ENCODE measurements at places on chromosomes 7 and 10. TPM values are rescaled to one million over a fixed set of nuclear protein-coding genes. Genes with fewer than 3 reads are reported as not detected.

DNA sequence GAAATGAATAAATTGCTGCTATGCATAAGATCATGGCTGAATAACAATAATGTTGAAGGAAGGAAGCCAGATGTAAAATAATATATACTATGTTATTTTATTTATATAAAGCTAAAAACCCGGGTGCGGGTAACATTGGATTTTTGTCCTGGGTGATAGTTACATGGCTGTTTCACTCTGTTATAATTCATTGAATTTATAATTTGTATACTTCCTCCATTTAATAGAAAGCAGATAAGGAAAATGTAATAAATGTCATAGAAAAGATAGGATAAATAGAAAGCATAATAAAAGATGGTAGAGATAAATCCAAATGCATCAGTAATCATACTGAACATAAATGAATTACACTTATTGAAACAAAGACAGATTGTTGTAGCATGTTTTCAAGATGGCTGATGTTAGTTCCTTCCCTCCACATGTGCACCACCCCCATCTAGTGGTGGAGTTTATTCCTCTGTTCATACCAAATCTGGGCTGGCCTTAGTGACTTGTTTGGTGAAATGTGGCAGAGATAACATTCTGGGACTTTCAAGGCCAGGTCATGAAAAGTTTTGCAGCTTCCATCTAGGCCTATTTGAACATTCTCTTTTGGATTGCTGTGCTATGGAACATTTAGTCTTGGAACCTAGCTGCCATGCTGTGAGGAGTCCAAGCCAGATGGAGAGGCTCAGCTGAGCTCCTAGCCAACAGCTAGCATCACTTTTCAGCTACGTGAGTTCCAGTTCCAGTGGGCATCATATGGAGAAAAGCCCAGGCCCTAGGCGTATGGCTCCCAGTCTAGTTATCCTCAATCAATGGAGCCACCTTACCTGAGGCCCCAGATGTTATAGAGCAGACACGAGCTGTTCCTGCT, 46.9 kb downstream of the AHCYL2 start:
- no peak for DNase-seq

The MCM10 gene
- 0.45 TPM for total RNA-seq

GRCh38 chr10:27618906-27619305, 114.8 kb downstream of the RAB18 start:
- DNase-seq, result no peak

The CRYGN gene
- 3.9 TPM for total RNA-seq

DNA sequence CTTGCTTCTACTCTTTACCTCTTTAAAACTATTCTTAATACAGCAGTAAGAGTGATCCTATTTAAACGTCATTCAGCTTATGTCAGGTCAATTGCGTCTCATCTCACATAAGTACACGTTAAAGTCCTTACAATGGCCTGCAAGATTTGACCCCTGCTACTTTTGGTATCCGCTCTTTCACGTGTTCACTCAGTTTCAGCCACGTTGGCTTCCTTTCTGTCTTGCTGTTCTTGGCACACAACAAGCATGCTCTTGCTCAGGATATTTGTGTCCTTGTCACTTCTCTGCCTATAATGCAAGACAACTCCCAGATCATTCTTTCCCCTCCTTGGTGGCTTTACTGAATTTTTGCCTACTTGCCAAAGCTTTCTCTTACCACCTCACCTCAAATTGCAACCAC, 296.8 kb downstream of the PCLO start:
- no peak for DNase-seq

DNA sequence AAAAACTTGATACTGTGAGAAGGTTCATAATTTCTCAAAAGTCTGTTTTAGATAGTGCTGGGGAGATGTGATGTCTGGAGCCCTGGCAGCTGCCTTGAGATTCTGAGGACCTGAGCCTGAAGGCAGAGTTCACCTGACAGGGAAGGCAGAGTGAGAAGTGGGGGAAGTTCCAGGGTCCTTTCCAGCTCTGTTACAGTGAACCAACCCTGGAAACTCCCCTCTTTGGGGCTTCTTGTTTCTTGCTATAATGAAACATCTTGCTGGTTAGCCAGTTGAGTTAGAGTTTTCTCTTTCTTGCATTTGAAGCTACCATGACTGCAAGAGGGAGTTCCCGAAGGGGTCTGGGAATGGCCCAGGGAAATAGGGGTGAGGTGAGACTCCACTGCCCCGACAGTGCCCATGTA, 158.9 kb upstream of the TNRC18 start:
- no peak for DNase-seq

- DNase-seq, result no peak
These were observed 304.1 kb upstream of the ZNF32 start for GRCh38 chr10:43952760-43953159.

GRCh38 chr10:48282829-48283228, 8.3 kb upstream of the FRMPD2 start:
- no peak for DNase-seq

DNA sequence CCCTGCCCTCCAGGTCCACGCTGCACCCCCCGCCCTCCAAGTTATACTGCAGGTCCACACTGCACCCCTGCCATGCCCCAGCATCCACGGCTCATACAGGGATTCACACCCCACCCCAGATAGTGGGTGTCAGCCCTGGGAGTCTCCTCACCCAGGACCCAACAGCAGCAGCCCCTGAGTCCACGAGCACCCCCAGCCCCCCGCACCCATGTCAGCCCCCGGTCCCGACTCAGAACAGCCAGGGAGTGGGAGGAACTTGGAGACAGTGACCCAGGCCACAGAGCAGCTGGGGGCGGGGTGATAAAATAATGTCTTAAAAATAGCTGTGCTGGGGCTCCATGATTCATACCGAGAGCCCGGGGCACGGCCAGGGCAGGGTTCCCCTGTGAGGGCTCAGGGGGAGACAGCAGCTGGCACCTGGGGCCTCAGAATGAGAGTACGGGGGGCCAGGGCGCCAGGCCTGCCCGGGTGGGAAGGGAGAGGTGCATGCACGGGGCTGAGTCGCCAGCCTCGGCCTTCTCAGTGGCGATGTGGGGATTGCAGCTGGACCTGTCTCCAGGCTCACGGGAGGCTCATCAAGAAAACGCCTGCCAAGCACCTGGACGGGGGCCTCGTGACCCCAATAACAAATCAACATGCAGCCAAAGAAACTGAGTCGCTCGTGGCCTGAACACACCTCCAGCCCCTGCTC, 29.8 kb downstream of the ADAP1 start:
- DNase-seq, result peak; percentile 57

The MSANTD7 gene
- total RNA-seq, result 7.8 TPM

DNA sequence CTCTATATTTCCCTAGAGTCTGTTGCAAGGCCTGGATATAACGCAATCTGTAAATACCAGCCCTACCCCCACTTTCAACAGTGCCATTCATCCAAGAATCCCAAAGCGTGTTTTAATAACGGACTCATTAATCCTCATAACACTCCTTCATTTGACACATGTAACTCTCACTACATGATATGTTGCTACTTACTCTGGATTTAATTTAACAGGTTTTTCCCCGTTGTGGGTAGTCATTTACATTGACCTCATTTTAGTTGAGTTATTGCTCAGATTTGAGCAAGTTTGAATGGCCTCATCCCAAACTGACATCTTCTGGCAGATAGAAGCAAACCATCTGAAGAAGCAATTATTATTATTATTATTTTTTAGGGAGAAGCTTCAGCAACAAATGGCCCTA, 125.4 kb upstream of the NPVF start:
- no peak for DNase-seq

DNA sequence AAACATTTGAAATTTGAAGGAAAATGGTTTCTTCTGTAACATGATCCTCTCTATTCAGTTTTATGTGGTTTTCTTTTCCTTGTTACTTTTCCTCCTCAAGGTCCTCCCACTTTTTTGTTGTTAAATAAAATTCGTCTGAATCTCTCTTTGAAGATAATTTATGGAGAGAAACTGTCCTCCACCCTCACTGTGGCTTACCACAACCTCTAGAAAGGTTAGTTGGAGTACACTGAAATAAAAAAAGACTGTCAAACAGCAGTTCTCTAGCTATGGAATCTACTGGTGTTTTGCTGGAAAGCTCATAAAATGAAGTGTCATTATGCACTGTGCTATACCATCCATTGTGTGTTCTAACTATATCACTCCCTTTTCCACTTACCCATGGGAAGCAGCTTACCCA, 189.4 kb downstream of the HDAC9 start:
- no peak for DNase-seq

DNA sequence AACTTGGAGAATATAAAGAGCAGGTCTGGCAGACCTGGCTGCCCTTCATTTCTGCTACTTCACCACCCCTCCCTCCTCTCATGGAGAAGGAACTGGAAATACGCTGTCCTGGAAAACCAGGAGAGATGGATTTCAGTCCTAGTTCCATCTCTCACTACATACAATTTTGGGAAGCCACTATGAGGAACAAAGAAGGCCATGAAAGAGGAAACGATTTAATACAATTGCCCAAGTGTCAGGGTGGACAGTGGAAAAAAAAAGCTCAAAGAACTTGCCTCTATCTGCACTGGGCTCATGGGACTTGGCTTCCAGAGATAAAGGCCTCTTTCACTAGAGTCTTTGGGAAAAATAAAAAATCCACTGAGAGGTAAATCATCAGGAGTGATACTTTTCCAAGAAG, 561.7 kb downstream of the KCNMA1 start:
- DNase-seq, result no peak
